ENCODE measurements at places on chromosomes 2 and 18.

DNA sequence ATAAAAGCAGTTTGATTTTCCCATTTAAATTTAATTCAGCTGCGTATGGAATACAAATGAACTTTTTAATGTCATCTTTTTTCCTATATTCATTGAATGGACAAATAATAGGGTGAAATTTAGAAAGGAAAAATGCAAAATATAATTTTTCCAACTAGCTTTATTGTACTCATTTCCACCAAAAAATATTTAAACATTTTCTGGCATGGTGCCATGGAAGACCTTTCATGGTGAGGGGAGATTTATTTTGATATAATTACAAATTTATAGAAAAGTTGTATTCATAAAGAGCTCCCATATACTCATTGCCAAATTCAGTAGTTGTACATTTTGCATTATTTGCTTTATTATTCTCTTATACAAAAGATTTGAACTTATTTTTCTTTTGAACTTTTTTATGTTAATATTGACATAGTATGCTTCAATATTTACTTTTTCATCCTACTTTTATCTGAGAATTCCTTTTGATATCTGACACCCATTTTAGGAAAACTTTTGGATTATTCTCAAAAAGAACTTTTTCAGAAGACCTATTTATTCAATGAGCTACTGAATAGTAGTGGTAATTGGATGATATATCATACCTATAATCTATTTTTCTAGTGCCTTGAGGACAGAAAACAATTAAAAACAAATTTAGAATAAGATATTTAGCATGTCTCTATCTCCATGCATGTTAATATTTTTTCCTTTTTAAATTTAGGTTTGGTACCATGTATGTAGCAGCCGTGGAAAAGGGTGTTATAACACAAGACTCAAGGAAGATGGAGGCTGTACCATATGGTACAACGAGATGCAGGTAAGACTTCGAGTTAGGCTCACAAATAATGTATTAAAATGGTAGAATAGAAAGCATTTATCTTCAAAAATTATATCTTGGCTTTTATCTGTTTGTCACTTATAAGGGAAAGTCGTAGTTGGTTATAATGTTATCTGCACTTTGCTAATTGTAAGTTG lies 37.5 kb downstream of the DDX1 start:
- DNase-seq: no peak

DNA sequence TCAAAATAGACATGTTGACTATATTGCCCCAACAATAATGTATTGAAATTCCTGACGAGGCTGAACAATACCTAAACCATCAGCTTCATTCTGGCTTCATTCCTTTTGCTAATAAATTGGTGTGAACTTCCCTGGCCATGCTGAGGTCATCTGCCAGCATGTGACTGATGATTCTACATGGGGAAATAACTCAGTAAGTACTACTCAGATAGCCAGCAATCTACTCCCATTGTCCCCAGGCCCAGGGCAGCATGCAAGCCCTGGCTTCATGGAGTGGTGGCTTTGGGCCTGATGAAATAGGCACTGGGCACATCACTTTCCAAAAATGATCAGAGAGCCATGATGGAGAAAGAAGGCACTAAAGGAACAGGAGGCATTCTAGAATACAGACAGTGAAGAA lies 468.5 kb upstream of the PIK3C3 start:
- DNase-seq: no peak

GRCh38 chr2:234678711-234679110 lies 181.8 kb upstream of the ARL4C start:
- no peak for DNase-seq

DNA sequence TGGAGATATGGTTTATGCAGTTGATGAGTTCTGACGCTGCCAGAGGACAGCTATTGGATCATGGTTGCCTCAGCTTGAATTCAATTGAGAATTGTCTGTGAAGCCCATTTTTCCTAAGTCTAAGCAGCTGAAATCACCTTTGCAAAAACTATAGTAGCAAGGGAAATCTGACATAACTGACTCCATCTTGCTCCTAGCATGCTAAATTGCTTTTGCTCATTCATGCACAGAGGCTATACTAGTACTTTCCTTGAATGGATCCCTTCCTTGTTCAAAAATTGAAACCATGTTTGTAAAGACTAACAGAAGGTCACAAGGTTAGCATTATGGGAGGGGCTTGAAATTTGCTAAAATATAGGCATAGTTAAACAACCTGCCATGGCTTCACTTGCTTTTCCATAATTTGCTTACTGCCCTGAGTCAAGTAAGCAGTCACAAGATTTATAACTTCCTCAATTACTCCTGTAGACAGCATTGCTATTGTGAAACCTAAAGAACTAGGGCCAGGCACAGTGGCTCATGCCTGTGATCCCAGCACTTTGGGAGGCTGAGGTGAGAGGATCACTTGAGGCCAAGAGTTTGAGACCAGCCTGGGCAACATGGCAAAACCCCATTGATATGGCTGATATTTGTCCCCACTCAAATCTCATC lies 41.2 kb downstream of the CHRNA1 start:
- peak; percentile 33 for DNase-seq

GRCh38 chr2:69948032-69948962 lies 13.1 kb downstream of the ASPRV1 start:
- no peak for DNase-seq

DNA sequence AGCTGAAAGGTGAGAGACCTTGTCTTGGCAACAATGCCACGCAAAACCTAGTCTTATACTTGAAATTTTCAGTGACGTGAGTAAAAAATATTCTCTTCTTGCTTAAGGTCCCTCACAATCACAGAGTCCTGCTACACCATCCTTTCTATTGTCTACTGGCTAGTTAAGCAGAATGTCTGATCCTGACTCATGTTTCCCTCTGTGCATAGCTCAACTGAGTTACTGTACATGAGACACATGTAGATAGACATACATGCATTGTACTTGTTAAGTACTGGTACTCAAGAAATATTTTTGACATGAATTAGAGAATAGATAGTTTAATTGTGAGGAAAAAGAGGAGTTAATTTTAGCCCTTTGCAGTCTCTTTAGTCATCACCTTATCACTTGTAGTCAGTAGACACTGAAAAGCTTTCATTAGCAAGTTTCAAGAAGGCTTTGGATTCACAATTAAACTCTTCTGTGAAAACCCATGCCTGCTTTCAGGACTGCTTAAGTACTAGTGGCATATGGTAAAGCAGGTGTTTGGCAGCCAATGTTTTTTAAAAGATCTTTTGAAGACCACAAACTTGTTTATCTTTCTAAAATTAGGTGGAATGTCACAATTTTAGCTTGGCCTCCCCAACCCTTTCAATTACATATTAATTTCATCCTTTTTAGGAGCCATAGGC lies 158.7 kb upstream of the CCDC150 start:
- no peak for DNase-seq

DNA sequence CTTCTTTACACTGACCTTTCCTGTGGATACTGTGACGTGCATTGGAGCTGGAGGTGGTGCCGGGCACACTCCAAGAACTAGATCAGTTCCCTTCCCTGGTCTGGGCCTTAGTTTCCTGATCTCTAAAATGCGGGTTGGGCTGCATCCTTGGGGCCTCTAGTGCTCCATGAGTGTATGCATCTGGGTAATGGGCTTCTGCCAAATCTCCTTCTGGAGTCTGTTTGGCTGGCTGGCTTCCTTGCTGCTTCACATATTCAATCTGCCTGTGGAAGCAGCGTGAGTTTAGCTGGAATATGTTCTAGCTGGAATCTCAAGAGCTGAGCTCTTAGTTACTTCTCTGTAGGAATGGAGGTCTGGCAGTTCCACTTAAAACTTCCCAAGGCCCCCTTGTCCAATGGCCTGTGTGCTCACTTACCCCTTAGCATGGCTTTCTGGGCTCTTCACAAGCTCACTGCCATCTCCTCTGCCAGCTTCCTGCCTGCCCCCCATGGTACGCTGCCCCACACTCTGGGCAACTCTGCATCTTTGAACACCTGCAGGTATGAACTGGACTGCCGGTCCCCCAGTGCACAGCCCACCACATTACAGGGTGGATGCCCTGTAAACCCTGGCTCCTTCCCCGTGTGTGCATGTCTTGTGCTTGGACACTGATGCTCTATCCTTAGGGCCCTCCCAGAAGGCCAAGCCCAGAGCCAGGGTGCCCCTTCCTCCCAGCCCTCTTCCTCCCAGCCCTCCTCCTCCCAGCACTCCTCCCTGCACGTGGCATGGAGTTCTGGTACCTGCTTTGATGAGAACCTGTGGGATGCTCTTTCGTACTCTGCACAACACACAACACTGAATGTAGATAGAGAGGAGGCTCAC lies 103.6 kb upstream of the SMAD2 start:
- DNase-seq: no peak

- peak; percentile 48 for DNase-seq
Observed at GRCh38 chr2:15238028-15238427, 323.1 kb downstream of the NBAS start.

DNA sequence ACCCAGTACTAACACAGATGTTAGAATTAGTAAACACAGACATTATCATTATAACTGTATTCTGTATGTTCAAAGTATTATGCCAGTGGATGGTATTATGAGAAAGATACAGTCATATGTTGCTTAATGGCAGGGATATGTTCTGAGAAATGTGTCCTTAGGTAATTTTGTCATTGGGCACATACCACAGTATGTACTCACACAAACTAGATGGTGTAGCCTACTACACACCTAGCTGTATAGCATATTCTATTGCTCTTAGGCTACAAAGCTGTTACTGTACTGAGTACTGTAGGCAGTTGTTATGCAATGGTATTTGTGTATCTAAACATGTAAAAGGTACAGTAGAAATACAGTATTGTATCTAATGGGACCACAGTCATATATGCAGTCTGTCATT lies 53.8 kb downstream of the GTF3C3 start:
- DNase-seq: no peak

- DNase-seq: no peak
Observed at GRCh38 chr2:99786636-99787390, 297.0 kb upstream of the REV1 start.

GRCh38 chr2:85106489-85107180 lies 26.6 kb upstream of the TCF7L1 start:
- no peak for DNase-seq

- DNase-seq: no peak
Observed at GRCh38 chr2:37893327-37893726, 31.8 kb upstream of the RMDN2 start.

DNA sequence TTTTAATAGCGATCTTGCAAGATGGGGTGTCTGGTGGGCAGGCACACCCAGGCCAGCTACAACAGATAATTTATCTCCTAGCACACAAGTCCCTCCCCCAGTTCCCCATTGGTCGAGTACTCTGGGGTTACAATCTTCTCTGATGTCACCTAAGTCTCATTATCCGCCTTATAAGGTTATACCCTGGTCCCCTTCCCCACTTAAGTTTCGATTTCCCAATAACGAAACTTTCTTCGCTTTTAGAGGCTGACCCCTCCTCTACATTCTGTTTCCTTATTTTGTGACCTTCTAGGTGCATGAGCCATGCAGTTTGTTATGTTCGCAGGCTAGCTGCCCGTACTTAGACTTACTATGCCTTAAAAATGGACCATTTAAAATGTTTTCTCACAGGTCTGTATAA lies 180.1 kb downstream of the CAPN13 start:
- peak; percentile 24 for DNase-seq

DNA sequence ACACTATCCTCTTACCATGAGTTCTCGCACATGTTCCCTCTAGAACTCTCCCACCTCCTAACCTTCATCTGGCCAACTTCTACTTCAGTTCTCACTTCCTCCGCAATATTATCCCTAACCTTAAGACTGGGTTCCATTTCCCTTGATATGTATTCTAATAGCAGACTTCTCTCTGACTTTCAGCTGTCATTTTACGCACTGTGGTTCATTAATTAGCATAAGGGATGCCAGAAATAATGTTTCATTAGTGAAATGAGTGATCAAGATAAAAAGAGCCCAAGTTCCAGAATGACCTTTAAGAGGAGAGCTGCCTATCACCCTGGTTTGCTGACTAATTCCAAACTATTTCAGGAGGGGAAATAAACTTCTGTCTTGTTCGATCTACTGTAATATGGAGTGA lies 108.6 kb upstream of the CCDC150 start:
- DNase-seq: no peak

DNA sequence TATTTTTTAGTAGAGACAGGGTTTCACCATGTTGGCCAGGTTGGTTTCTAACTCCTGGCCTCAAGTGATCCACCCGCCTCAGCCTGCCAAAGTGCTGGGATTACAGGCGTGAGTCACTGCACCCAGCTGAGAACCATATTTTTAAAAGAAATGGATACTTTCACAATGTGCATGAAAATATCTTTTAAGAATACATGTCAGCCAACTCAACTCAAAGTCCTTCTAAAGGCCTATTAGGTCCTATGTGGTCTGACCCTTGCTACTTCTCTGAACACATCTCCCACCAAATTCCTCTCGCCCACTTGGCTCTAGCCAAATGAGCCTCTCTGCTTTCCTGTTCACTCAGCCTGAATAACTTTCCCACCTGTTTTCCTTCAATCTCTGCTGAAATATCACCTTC lies 119.6 kb downstream of the MTX2 start:
- no peak for DNase-seq

- no peak for DNase-seq
Observed at GRCh38 chr18:34859496-34859895, 149.4 kb downstream of the DTNA start.

DNA sequence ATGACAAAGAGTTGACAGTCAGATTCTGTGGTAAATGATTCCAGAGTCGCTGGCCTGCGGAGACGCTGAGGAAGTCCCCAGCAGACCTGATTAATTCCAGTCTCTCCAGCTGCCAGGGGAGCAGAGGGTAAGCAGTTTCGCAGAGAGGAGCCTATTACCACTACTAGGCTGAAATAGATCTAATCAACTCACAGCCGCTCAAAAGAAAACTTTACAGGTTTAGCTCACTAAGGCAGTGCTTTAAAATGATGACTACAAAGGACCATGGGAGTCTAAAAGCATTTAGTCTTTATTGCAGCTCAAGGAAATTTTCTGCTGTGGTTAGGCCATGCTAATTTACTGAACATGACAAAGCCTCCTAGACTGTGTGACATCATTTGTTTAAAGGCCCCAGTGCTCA lies 445.6 kb upstream of the POU3F3 start:
- no peak for DNase-seq

- no peak for DNase-seq
Observed at GRCh38 chr2:48105848-48106247, 199.6 kb upstream of the FBXO11 start.

- no peak for DNase-seq
Observed at GRCh38 chr2:203798296-203799087, 69.1 kb upstream of the CTLA4 start.

- DNase-seq: peak; percentile 55
Observed at GRCh38 chr2:136801661-136802060, 36.3 kb downstream of the THSD7B start.

DNA sequence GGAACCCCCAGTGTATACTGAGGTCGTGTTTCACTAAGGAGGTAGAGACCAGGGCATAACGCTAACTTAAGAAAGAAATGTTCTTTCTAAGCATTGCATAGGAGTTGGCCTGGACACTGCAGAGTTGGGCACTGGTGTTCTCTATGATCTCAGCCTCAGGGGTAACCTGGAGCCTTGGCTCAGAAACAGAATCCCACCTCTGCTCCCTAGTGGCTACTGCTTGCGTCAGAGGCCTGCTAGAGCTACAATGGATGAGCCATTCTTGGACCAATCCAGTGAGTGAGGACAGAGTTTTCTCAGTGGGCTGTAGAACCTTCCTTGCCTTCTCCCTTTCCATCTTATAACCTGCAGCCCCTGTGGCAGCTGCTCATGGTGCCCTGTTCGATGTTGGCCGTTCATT lies 324.4 kb upstream of the CELF4 start:
- DNase-seq: no peak

All from hematopoietic multipotent progenitor cell treated with erythropoietin and hydrocortisone succinate and interleukin-3 and kit ligand, for 4 days (in vitro differentiated cells).